ENCODE measurements at places on chromosomes 1 and 21.

DNA sequence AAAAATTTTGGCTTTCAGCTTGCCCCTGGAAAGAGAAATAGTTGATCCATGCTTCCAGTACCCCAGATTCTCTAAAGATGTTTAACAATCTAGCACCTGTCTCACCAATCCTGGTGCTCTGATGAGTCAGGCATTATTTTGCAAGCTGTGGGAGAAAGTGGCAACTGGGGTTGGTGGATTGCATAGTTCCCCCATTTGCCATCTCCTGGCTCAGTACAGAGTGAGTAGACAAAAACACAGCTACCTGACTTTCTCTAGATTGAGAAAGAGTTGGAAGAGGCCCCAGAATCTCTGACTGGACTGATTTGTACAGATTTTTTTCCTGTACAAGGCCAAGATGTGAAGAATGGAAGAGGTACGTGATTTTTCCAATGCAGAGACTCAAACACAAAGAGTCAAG lies 75.1 kb upstream of the NEGR1 start:
- no peak for DNase-seq

- no peak for DNase-seq
These were observed 88.1 kb upstream of the C1orf21 start for GRCh38 chr1:184298440-184299405.

DNA sequence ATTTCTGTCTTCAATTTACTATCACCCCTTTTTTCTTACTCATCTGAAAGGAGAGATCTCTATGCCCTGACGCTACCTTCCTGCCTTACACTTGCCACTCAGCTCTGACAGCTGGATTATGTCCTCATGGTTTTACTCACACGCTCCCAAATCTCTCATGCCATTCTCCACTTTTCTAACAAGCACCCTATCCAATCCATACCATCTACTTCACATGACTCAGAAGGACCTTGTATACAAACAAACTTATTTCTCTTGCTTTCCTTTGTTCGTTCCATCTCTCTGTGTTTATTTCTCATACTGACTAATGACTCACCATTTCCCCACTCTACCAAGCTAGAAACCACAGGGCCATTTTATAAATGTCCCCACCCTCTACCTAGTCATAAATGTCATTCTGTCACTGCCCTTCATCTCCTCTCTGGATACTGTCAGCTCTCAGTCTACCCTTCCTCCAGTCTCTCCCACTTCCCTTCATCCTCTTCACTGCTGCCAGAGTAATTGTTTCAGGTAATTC lies 87.3 kb downstream of the USP24 start:
- DNase-seq, result no peak

- no peak for DNase-seq
These were observed 69.3 kb upstream of the PPP2R5A start for GRCh38 chr1:212215910-212216309.

DNA sequence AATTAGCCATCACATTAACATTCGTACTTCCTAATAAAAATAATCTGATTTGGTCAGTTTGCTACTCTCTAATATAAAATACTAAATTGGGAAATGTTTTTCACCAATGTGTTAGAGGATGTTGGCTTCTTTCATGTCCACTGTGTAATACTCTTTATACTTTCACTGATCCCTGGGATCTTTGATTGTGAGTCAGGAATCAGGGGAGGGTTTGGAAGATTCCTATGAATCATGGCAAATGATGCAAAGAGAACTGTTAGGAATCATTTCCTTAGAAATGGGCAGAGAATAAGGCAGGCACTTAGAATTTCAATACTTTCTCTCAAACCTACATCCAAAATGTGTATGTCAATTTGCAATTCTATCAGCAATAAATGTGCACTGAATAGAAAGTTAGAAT lies 31.0 kb downstream of the KRTAP24-1 start:
- DNase-seq, result no peak

DNA sequence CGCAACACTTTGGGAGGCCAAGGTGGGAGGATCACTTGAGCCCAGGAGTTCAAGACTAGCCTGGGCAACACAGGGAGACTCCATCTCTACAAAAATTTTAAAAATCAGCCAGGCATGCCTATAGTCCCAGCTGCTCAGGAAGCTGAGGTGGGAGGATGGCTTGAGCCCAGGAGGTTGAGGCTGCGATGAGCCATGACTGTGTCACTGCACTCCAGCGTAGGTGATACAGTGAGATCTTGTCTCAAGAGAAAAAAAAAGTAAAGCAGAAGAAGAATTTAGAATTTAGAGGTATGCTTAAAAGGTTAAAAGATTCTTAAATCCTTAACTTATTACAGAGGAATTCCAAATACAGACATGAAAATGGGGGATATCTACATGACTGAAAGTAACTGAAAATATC lies 79.5 kb downstream of the SMYD3 start:
- DNase-seq, result no peak

- DNase-seq, result no peak
These were observed 21.0 kb upstream of the PIK3CD start for GRCh38 chr1:9630331-9631111.

- DNase-seq, result no peak
These were observed 65.5 kb downstream of the MAN1C1 start for GRCh38 chr1:25682059-25682601.

- no peak for DNase-seq
These were observed 3.2 kb downstream of the GJC2 start for GRCh38 chr1:228152918-228153258.

- no peak for DNase-seq
These were observed 5.2 kb downstream of the NCF2 start for GRCh38 chr1:183585038-183585437.

GRCh38 chr1:216766633-216767327 lies 43.6 kb upstream of the ESRRG start:
- DNase-seq, result no peak

DNA sequence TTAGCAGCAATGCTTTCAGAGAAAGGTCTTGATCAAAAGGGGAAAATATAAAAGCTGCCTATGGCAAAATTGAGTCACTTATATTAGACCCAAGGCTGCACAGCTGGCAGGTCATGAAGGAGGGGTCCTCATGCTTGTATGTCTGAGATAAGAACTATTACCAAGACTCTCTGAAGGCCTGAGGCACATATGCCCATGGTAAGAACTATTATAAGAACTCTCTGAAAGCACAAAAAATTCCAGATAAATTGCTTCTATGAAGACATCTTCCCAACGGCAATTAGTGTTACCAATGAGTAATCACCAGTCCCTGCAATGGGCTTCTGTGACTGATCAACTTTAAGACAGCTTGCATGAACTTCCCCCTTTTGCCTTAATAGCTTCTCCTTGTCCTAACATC lies 42.8 kb upstream of the LRIF1 start:
- DNase-seq, result no peak

- DNase-seq, result no peak
These were observed 47.6 kb downstream of the SLX9 start for GRCh38 chr21:44987301-44987885.

DNA sequence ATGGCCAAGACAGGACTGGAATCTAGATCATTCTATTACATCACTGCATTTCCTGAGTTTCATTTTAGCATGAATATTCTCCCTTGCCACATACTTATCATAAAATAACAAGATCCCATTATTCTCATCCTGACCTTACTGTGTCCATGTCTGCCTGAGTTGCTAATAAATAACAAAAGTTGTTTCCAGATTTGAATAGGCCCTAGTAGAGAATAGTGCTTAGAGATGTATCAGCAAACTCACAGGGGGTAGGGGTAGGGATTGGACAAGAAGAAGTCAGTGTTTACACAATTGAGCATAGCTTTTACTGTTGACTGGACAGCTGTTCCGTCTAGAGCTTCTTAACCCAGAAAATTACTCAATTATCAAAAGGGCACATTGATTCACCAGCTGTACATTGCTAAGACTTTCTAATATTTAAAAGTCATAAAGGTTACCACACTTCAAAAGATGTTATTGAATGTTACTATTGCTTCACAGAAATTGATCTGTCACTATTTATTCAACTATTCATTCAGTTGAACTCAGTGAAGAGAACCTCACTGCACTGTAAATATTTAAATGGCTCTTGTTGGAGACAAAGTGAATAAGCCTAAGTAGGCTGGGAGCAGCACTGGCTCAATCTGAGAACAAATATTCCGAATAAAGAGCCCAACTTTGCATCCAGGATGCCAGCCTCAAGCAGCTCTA lies 121.9 kb downstream of the NRIP1 start:
- DNase-seq, result no peak

GRCh38 chr1:203280061-203280460 lies 25.3 kb upstream of the BTG2 start:
- DNase-seq, result no peak

DNA sequence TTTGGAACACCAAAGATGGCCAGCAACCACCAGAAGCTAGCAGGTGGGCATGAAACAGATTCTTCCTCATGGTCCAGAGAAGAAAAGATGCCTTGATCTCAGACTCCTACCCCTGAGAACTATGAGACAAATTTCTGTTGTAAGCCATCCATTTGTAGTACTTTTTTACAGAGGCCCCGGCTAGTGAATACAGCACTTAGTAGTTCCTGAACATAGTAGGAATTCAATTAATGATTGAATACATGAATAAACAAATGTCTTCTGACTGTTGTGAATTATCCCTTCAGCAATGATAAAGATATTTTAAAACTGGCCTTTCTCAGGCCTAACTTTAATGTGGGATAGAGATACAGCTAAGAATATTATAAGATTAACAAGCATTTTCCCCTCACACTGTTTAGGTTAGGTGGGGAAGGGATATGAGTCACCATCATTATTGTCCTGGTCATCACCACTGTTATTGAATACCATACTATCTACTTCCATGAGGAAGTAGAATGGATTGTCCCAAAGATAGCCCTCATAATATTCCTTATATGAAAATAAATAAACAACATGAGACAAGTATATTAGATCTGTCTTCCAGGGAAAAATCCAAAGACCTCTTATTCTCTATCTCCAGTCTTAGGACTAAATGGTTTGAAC lies 51.4 kb downstream of the ADCY10 start:
- no peak for DNase-seq

DNA sequence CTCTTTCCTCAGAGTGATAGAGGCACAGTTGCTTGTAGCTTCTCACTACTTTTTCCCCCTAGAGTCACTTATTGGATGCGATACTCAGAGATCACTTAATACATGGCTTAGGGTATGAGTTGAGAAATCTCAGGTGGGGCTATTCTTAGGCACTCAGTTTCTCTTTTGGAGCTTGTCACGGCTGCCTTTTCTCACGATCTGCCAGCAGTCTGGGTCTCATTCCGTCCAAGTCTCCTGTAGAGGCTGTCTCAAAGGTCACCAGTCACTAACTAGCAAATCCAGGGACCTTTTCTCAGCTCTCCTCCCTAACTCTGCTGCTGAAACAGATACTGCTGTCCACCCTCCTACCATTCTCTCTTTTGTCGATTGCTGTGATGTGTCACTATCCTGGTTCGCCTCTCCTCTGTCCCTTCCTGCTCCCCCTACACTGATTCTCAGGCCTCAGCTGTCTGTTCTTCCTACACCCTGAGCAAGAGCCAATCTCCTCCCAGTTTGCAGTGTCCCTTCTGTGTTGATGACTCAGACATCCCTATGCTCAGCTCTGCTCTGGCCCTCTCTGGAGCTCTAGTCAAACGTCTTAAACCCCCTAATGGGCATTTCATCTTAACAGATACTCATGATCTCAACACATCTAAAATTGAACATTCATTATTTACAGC lies 12.4 kb downstream of the ATP1A2 start:
- DNase-seq, result no peak

DNA sequence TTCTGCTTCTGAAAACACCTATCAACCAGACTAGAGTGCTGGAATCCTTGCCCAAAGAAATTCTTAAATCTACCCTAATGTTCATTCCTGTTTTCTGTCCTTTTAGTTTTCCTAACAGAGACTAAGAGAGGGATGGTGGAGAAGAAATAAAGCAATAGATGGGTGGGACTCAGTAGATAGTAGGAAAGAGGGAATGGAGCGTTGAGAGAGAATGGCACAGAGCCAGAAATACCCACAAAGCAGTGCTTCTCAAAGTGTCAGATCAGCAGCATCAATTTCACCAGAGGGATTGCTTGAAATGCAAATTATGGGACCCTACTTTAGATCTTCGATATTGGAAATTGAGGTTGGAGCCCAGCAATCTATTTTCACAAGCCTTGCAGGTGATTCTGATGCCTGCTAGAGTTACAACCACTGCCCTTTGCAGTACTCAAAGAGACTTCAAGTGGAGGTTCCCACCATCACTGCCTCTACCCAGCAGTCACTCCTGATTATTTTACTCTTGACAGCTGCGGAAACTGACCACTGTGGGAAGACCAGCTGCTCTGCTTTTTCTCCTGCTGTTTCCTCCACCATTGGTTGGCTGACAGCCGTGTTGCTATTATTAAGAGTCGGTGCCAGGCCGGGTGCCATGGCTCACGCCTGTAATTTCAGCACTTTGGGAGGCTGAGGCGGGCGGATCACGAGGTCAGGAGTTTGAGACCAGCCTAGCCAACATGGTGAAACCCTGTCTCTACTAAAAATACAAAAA lies 11.4 kb upstream of the PRPF3 start:
- no peak for DNase-seq

- no peak for DNase-seq
These were observed 4.1 kb downstream of the WNT3A start for GRCh38 chr1:228010921-228011320.

Measured in stimulated activated CD8-positive, alpha-beta memory T cell treated with anti-CD3 and anti-CD28 coated beads, Interleukin-7, amount 100 ng/mL, for 4 hours (primary cell).